Adipose tissue (tissue), 3 donors: ENCODE measurements at places on chromosomes 4 and X. TPM values are rescaled to one million over a fixed set of nuclear protein-coding genes. Genes with fewer than 3 reads are reported as not detected.

TEX13D gene
- polyA plus RNA-seq, result not detected

PRKX gene
- 3.3 TPM for polyA plus RNA-seq

CCDC158 gene
- polyA plus RNA-seq, result 0.11 TPM

SSX2 gene
- not detected for polyA plus RNA-seq

MAGEA8 gene
- not detected for polyA plus RNA-seq

CLDN2 gene
- polyA plus RNA-seq, result 0.38 TPM

PIN4 gene
- polyA plus RNA-seq, result 29.2 TPM

SPANXN4 gene
- polyA plus RNA-seq, result not detected

TCEAL7 gene
- 0.53 TPM for polyA plus RNA-seq

MAGEC2 gene
- not detected for polyA plus RNA-seq

DMRTC1B gene
- not detected for polyA plus RNA-seq

STPG2 gene
- not detected for polyA plus RNA-seq

FAM9B gene
- 0.11 TPM for polyA plus RNA-seq

COL4A6 gene
- 0.14 TPM for polyA plus RNA-seq

SH2D1A gene
- polyA plus RNA-seq, result 0.49 TPM

NDNF gene
- polyA plus RNA-seq, result 0.34 TPM

STK32B gene
- 1.3 TPM for polyA plus RNA-seq

PDLIM3 gene
- 16.1 TPM for polyA plus RNA-seq

CSAG3 gene
- polyA plus RNA-seq, result not detected

SMIM10 gene
- 11.0 TPM for polyA plus RNA-seq

GDPD2 gene
- not detected for polyA plus RNA-seq

TDO2 gene
- polyA plus RNA-seq, result 0.32 TPM

GIMD1 gene
- not detected for polyA plus RNA-seq

HSFX2 gene
- polyA plus RNA-seq, result 0.37 TPM

GAR1 gene
- polyA plus RNA-seq, result 21.8 TPM
